ENCODE measurements at places on chromosomes 16 and 17. TPM values are rescaled to one million over a fixed set of nuclear protein-coding genes. Genes with fewer than 3 reads are reported as not detected.

The KRT28 gene
- not detected for total RNA-seq

The CIAPIN1 gene
- total RNA-seq = 81.2 TPM

The CSH2 gene
- not detected for total RNA-seq

GRCh38 chr17:43405861-43406260, 7.1 kb downstream of the ARL4D start:
- DNase-seq = no peak

GRCh38 chr16:6689643-6690042, 643.0 kb upstream of the RBFOX1 start:
- no peak for DNase-seq

DNA sequence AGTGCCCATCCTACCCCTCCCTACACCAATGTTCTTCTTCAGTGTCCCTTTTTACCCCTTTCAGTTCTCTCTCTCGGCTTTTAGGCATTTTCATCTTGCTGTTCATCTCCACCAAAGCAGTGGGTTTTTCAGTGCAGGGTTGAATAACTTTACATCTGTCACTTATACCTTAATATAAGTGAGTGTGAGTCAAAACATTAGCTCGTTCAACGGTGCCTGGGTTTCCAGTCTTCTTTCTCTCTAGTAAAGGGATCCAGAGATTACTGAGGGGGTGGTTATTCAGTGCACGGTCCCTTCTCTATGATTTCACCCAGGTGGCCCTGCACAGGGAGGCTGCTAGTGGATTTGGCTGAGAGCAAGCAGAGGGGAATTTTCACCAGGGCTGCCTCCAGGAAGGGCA, 210.6 kb upstream of the CDH5 start:
- DNase-seq = no peak

DNA sequence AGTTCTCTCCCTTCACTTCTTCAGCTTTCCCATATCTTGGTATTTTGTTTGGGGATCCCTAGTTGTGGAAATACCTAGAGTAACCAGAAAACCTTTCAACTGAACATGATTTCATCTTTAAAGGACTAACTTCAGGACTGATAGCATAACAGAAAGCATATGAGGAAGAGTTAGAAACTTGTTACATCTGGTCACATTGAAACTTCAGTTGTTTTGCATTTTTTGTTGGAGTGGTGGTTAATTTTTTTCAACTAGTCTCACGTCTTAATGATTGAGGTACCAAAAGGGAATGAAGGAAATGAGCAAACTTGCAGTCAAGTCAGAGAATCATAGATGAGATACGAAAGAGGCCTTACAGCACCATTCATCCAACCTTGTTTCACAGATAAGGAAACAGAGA, 49.6 kb downstream of the TANGO6 start:
- DNase-seq = no peak

GRCh38 chr17:67624886-67625656, 92.7 kb upstream of the NOL11 start:
- DNase-seq = no peak

DNA sequence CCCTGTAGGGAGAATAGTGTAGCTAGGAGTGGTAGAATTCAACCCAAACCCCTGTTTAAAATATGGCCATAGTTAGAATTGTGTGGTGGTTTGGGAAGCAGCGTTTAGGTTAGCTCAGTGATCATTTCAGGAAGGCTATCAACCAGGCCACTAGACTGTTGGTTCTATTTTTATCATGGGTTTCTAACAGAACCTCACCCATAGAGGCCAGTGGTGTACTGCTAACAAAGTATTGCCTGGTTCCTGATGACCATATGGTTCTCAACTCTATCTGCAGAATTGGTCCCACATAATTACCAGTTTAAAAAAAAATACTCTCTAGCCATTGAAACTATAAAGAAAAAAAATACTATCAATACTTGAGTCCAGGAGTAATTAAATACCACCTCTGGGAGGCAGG, 70.5 kb upstream of the RASL10B start:
- no peak for DNase-seq
